ENCODE measurements at places on chromosomes 2 and 18.
A peak's percentile ranks its signal among the peaks of the same experiment; 100 is the strongest.

GRCh38 chr2:72003796-72004195 is 143.9 kb downstream of the CYP26B1 start:
- no peak for DNase-seq

DNA sequence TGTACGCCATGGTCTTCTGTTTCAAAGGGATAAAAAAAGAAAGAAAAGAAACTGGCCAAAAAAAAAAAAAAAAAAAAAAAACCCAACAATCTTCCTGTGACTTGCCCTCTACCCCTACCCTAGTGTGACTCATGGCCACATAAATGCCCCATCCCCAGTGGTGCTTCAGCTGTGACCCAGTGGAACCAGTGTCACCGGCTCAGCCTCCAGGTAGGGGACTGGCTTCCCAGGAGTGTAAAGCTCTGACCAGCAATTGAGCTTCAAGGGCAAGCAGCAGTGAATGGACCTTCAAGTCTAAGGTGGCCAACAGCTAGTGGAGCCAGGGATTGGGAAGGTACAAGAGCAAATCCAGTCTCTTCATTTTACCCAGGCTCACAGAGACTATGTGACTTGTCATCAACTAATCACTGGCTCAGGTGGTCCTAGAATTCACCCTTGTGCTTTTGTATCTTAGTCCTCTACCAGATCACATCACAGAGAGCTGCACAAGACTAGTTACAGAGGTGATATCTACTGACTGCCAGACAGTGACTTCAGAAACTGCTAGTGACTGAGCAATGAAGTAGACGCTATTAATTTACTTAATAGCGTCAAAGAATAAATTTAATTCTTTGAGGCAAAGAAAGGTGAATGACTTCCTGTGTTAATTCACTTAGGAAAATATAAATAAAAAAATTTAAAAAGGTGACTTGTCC is 1.3 kb upstream of the TGFBRAP1 start:
- DNase-seq, result no peak

DNA sequence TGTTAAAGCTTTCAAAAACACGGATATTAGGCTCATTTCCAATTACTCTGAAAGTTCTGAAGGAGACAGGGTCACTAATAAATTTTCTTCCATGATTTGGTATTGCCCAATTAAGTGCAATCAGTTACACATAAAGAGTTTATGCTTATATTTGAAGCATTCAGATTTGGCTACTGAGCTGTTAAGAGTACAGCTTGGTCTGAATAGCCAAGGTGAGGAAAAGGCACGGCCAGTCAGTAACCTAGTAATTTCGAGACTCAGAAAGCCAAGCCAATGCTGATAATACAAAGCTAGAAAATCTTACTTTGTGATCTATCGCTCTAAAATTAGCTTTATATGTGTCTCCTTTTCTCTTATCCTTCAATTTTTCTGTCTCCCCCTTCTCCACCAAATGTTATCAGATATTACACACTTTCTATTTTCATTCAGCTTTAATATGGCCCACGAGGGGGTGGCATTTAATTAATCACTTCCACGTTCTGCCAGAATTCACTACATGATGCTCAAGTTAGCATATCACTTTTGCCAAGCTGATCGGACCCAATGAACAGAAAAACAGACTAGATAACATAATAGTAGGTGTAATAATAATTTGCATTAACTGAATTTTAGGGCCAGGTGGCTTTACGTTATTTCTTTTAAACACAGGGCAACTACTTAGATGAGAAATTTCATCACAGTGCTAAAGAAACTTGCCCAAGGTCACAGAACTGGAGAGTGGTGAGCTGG is 138.4 kb downstream of the TCF4 start:
- DNase-seq, result no peak

- no peak for DNase-seq
Measured at GRCh38 chr2:168138901-168139300, 108.5 kb downstream of the STK39 start.

DNA sequence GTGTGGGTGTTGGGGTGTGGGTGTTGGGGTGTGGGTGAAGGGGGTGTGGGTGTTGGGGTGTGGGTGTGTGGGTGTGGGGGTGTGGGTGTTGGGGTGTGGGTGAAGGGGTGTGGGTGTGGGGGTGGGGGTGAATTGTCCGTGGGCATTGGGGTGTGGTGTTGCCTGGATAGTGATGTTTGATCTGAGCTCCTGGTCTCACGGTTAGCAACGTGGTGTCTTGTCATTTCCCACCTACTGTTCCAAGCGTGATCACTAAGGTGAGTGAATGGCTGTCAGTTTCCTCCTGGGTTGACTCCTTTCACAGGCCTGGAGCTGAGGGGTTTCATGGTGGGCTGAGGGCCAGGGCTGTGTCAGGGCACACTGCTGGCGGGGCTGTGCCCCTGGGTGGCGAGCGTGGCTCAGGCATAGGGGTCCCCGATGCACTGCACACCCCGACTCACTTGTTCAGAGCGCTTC is 27.2 kb downstream of the RTP5 start:
- DNase-seq, result no peak

DNA sequence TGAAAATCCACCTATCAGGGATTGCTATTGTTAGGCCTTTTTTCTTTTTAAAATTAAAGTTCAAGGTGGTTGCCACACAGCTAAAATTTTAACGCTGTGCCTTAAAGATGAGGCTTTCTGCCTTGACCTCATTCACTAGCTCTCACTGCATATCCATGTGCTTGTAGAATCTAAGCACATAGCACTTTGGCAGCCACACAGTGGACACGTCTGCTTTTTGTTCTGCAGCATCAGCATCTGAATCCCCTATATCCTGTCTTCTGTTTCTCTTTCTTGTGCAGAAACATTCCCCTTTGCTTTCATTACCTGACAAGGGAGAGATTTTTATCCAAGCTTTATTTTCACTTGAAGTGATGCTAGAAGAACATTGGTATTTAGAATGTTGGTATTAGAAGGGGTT is 38.1 kb downstream of the RALB start:
- DNase-seq, result no peak

DNA sequence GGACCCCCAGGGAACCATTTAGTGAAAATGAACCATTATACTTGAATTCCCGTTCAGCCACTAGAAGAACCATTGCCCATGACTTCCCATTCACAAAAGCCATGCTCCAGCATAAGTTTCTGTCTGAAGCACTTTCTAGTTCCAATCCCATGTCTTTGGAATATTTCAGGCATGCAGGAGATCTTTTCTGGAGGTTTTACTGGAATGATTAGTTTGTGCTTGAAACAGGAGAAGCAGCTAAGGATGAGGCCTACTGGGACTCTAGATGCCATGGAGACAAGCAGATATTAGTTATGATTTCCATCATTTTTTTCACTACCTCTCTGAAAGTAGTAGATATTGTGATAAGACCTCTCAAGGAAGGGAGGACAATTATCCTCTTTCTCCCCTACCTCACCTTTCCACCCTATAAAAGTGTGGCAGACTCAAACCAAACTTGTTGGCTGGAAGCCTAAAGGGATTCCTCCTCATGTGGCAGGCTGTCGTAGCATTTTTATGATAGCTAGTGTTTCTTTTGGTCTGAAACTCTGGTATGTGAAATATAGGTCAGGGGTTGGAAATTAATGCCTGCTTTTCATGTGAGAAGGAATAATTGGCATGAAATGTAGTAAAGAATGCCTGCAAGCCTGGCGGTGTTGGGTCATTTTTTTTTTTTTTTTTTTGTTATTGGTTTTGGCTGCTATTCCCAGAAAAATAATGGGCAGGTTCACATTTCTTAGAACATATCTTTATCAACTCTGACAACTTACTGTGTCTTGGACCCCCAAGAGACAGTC is 29.3 kb upstream of the MMADHC start:
- no peak for DNase-seq

GRCh38 chr2:40168546-40168945 is 283.3 kb downstream of the SLC8A1 start:
- DNase-seq, result no peak

- no peak for DNase-seq
Measured at GRCh38 chr18:69528435-69528834, 127.7 kb downstream of the DOK6 start.

- DNase-seq, result no peak
Measured at GRCh38 chr2:44495035-44495434, 133.3 kb downstream of the CAMKMT start.

DNA sequence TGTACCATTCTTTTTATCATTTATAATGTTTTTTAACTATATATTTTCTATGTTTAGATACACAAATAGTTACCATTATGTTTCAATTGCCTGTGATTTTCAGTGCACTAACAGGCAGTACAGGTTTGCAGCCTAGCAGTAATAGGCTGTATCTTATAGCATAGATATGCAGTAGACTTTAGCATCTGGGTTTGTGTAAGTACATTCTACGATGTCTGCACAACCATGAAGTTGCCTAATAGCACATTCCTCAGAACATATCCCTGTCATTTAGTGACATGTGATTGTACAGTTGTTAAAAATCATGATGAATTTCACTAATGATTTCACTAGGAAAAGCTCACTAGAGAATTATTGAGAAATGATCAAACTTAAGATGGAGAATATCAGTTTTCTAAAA is 884.6 kb downstream of the DPP10 start:
- no peak for DNase-seq

GRCh38 chr18:58224425-58224750 is 180.4 kb downstream of the NEDD4L start:
- DNase-seq, result no peak

DNA sequence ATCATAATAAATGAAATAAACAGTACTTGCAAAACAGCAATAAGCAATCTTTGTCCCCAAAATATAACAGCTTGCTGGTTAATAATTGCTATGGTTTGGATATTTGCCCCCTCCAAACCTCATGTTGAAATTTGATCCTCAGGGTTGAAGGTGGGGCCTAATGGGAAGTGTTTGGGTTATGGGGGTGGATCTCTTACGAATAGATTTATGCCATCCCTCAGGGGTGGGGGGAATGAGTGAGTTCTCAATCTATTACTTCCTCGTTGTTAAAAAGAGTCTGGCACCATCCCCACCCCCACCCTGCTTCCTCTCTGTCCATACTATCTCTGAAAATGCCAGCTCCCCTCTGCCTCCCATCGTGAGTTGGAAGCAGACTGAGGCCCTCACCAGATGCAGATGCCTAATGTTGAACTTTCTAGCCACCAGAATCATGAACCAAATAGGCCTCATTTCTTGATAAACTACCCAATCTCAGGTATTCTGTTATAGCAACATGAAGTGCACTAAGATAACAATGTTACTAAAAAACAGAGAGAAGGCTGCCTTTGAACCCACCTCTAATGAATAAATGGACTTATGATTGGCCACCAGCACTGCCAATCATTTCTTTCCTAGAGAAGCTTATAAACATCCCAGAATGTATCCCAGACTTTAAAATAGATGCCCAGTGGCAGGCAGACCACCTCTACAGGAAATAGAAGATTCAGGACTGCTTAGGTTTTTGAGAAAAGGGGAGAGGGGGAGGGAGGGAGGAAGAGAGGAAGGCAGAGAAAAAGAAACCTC is 90.1 kb downstream of the ALPK2 start:
- DNase-seq, result no peak

GRCh38 chr2:161578998-161579397 is 45.2 kb upstream of the SLC4A10 start:
- no peak for DNase-seq

- no peak for DNase-seq
Measured at GRCh38 chr18:9156604-9157249, 20.1 kb downstream of the ANKRD12 start.

DNA sequence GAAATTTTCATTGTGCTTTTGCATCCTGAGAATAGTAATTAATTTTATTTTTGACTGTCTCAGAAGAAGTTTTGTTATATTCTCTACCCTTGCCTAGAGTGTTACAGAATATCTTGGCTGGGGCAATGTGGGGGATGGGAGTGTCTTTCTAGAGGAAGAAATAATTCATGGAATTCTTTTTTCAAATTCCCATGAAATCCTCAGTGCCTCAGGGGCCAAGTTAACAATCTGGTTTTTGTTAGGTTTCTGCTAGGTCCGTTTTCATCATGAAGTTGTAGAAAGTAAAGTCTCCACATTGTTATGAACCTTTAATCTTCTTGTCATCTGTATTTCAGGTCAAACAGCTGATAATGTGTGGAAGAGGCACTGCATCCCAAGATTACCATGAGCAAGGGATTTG is 145.6 kb upstream of the GYPC start:
- DNase-seq, result no peak

GRCh38 chr2:219459460-219460311 is 25.0 kb downstream of the SPEG start:
- peak; percentile 3 for DNase-seq
